Lung (tissue), 17 donors: ENCODE measurements at places on chromosomes 11 and 22.
A peak's percentile ranks its signal among the peaks of the same experiment; 100 is the strongest.

DNA sequence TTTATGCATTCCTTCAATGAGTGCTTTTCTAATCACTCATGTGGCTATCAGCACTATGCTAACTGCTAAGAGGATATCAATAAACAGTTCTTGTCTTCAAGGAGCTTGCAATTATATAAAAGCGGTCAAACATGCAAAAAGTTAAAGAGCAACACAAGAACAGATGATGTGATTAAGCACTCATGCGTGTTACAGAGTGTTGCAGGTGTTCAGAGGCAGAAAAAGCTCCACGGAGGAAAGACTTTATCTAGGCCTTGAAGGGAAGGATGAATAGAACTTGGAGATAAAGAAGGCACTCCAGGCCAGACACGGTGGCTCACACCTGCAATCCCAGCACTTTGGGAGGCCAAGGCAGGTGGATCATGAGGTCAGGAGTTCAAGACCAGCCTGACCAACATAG is 13.6 kb downstream of the CD3E start:
- no peak for DNase-seq

DNA sequence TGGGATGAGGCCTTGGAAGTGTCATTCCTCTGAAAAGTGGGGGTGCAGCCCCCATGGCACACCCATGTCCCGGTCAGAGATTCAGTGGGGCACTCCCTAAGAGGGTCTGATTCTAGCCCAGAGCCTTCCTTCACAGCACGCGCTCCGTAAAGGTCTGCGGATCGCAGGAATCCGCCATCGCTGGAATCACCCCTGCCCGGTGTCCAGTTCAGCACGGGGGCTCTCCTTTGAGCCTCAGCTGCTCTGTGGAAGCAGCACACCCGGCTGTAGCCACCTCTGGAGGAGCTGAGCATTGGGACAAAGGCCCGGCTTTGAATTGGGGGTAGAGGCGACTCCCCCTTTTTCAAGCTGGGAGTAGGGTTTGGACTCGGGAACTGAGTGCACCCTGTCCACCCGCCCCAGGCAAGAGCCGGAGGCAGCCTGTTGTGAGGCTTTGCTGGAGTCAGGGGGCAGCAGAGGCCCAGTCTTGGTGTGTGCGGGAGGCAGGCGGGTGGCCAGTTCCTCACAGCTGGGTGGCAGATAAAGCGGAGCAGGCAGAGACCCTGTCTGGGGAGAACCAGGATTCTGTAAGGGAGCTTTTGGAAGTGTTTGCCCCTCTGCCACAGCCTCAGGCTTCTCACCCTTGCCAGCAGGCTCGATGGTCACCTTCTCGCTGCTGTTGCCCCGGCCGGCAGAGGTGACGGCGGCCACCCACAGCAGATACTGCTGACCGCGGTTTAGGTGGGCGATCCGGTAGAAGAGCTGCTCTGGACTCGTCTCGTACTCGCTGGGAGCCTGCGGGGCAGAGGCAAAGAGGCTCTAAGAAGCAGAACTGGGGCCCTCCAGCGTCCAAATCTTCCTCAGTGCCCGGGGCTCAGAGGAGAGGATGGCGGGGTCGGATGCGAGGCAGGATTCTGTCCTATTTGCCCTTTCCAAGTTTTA is 115.9 kb downstream of the CEP164 start:
- peak; percentile 82 for DNase-seq

DNA sequence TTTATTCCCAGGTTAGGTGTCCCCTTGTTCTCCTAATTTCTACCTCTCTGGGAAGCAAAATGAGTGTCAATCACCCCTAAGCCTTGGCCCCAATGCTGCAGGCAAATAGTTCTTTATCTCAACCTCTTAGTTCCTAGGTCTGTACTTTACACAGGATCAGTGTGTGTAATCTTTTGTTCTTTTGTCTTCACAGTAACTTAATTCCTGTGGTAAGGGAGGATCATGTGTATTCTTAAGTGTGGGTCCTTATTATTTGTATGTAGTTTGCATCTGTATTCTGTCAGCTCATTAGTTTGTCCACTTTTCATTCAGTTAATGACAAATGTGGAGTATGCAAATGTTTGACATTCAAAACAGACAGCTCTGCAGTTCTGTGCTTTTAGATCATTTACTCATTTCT is 166.7 kb downstream of the FAT3 start:
- DNase-seq: no peak

- no peak for DNase-seq
Measured at GRCh38 chr11:85170184-85170583, 457.0 kb downstream of the DLG2 start.

DNA sequence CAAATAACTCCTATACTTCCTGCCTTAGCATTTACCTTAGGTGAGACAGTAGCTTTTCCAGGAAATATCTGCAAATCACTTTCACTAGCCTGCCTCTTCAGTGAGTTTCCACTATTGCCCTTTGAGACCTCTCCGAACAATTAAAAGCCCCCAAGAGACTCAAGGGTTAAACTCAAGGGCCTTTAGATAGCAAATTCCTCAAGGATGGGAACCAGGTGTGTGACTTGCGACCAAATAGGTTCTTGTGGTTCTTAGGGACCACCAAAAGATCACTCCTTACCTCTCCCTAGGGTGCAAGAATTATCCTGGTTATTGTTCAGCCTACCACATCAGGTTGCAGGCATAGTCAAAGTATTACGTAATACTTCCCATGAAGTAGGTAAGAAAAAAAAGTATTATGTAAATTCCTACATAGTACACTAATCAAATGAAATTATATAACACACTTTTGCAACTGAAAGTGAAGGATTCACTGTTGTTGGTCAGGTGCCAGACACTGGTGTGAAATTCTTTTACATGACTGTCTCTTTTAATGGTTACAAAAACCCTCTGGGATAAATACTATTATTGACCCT is 1.4 kb upstream of the RDX start:
- no peak for DNase-seq

- no peak for DNase-seq
Measured at GRCh38 chr11:43830928-43831440, 49.6 kb upstream of the ALKBH3 start.

- DNase-seq: no peak
Measured at GRCh38 chr22:24324137-24324536, 53.5 kb downstream of the SPECC1L start.

GRCh38 chr22:24149198-24149590 is 32.1 kb upstream of the SUSD2 start:
- no peak for DNase-seq

- DNase-seq: no peak
Measured at GRCh38 chr22:29074276-29074772, 1.5 kb downstream of the KREMEN1 start.

DNA sequence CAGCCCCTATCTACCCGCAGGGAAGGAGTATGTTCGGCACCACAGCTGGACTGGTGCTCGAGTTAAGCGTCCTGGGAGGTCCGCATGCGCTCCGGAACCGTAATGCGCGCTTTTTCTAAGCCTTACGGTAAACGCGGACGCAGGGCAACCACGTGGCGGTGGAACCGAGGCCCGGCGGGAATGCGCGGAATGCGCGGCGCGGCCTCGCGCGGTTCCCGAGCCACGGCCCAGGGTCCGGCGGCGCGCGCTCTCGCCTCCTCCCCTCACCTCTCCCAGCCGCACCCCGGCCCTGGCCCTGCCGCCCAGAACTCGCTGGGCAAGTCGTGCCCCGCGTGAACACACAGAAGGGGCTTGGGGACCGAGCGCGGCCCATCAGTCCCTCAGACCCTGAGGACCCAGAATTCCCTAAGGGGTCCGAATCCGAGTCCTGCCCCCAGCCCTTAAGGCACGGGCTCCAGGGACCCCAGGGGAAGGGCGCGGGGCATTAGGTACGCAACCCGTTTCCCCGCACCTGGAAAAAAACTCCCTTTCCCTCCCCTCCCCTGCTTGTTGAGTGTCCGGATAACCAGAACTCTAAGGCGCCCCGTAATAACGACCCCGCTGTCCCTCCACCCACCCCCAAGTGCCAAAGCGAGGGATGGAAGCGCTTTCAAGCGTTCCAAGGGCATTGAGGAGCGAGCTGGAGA is 4.3 kb upstream of the CCND1 start:
- DNase-seq: peak; percentile 93
